ENCODE measurements at places on chromosomes 5 and 9. TPM values are rescaled to one million over a fixed set of nuclear protein-coding genes. Genes with fewer than 3 reads are reported as not detected.

DNA sequence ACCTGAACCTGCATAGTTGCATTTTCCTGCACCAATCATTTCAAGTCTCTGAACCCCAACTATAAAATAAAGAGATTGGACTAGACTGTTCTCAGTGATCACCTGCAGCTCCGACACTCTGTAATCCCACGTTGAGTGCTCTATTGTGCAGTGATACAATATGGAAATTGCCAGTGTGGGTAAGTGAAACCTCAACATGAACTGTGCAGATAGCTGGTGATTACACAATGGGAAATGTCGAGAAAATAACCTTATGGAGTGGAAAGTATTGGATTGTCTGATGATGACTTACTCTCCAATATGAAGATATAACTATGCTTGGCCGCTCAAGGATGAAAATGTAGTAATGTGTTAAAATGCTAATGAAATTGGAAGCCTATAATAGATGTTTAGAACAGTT, 293.1 kb upstream of the BRINP1 start:
- no peak for DNase-seq

DNA sequence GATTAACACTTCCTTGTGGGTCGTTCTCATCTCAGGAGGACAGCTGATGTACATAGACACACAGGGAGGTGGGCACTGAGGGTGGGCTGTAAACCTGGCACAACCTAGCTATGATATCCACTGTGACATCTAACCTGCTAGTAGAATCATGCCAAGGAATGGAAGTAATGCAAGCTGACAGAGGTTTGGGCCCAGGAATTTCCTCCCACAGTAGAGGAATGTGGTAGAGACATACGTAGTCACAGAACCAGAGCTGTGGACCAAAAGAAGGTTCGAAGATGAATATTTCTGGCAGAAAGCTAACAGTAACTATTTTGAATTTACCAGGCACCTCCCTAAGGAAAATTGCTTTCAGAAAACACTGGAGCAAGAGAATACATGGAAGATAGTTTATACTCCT, 15.2 kb upstream of the DNAJC25 start:
- DNase-seq = no peak

GRCh38 chr5:77867194-77867691, 91.1 kb upstream of the TBCA start:
- no peak for DNase-seq

GRCh38 chr9:77956555-77956954, 75.1 kb downstream of the GNAQ start:
- no peak for DNase-seq

DNA sequence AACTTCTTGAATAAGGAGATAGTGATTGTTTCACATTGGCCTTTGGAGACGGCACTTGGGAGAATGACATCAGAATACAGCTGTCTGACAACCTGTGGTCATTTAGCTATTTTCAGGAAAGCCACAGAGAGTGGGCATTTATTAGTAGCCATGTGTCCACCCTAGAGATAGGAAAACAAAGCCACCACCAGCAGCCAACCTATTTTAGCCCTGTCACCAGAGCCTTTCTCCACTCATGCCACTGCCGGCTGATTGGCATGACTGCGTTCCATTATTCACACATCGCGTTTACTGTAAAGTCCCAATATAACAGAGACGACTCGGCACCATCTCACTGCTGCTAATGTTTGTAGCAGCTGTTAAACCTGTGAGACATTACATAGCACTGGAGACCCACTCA, 330.1 kb downstream of the NDUFS4 start:
- no peak for DNase-seq

DNA sequence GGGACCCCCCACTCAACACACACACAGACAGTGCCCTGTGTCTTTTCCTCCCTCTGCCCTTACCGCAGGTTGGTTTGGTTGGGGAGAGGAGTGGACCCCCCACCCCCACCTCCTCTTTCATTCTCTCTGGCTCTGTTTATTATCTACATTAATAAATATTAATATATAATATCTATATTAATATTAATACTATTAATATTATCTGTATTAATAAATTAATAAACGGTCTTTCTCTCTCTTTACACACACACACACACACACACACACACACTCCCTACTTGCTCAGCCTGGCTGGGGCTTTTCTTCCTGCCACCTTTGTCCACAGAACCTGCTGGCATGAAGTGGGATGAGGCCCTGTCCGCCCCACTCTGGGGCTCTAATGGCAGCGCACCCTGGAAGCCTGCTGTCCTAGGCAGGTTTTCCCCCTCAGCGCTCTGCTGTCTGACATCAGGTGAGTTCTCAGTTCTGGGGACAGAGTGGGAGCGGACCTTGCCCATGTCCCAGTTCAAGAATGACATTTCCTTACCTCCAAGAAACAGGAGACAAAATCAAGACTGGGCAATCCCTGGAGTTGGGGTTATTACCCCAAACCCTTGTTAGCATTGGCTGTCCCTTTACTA, 10.5 kb upstream of the SMIM32 start:
- DNase-seq = no peak

GRCh38 chr5:63085561-63085960, 506.9 kb downstream of the LRRC70 start:
- no peak for DNase-seq

- no peak for DNase-seq
These were observed 256.2 kb upstream of the IRX4 start for GRCh38 chr5:2138896-2139295.

DNA sequence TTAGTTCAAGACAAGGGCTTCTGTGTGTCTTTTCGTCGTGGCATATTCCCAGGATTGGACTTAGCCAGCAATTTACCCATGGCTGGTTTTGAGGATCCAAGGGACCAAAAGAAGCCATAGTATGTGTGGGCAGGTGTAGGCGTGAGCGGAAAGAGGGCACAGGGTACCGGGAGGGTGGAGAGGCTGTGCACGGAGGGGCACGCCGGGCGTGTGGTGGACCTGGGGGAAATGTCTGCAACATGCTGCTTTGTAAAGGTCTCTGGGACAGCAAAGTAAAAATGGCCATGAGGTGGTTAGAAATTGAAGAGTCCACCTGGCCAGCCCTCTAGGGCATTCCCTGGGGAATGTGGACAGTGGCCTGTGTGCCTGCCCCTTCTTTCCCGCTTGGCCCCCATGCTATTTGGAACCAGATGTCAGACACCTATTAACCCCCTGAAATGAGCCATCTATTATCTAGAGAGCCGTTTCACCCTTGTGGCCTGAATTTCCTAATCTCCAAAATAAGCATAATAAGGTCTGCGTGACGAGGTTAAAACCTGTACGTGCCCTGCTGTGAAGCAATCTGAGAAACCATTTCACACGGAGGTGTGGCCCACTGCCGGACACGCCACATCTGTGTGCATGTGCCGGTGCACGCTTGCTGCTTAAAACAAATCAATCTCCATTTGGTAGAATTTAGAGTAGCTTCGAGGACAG, 5.1 kb downstream of the FLT4 start:
- no peak for DNase-seq

ACOT12 gene
- polyA plus RNA-seq = not detected

TLR4 gene
- polyA plus RNA-seq = 0.15 TPM

ZNF484 gene
- 5.4 TPM for polyA plus RNA-seq

GRM6 gene
- not detected for polyA plus RNA-seq

Data from immature natural killer cell (primary cell).